Activated CD4-positive, CD25-positive, alpha-beta regulatory T cell treated with anti-CD3 and anti-CD28 coated beads, Interleukin-2, amount 50 U/mL, for 16 hours (primary cell): ENCODE measurements at places on chromosomes 13 and 19.

DNA sequence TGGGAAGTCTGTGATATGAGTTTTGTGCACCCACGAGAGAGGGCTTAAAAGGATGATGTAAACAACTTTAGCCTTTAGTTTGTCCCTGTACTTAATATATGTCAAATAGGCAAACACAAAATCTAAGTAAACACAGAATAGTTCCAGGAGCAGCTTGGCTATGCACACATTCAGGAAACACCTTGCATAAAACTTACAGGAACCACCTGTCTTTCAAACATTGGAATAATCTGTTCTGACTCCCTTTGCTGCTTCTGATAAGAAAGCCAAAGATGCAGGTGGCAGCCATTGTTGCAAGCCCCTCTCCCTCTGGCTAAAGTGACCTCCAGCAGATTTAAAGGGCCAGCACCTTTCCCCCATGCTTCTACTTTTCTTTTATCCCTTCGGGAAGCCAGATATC, 4.7 kb downstream of the EEF1AKMT1 start:
- DNase-seq = no peak

- DNase-seq = no peak
Observed at GRCh38 chr13:68715651-68716050, 1392.0 kb upstream of the ATXN8OS start.

DNA sequence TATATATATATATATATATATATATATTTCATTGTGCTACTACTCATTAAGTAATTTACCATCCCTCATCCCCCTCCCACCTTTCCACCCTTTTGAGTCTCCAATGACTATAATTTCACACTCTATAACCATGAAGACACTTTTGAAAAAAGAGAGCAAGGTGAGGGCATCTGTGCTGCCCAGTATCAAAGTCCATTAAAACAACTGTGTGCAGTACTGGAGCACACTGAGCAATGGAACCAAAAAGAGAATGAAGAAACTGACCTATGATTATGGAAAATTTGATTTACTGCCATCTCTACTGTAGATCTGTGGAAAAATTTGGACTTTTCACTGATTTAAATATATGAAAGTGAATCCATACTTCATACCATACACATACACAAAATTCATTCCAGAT, 217.9 kb downstream of the COL4A1 start:
- DNase-seq = no peak

- DNase-seq = no peak
Observed at GRCh38 chr13:49254007-49254406, 6.3 kb downstream of the CDADC1 start.

- no peak for DNase-seq
Observed at GRCh38 chr19:7965921-7966665, 22.6 kb upstream of the TIMM44 start.

DNA sequence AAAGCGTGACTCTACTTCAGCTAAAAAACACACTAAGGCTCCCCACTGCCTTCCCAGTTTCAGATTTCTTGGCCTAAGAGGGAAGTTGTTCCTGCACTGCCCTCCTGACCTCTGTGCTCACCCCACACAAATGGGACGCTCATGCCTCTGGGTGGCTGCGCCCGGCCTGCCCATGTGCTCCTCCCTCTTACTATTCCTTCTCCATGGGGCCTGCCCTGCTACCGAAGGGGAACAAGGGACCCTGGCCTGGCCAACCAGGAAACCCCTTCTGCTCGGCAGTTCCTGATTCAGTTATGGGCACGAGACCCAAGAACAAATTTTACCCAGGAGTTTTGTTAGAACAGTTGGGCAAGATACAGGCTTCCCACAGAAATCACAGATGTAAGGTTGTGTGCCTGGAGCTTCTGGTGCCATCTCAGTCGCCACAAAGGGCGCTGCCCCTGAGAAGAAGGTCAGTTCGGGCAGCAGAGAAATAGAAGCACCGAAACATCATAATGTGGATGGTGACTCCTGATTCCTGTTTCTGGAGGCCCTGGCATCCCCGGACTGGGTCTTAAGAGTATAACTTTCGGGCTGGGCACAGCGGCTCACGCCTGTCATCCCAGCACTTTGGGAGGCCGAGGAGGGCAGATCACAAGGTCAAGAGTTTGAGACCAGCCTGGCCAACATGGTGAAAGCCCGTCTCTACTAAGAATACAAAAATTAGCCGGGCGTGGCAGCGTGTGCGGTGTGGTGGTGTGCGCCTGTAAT, 5.4 kb upstream of the PLPP2 start:
- no peak for DNase-seq

DNA sequence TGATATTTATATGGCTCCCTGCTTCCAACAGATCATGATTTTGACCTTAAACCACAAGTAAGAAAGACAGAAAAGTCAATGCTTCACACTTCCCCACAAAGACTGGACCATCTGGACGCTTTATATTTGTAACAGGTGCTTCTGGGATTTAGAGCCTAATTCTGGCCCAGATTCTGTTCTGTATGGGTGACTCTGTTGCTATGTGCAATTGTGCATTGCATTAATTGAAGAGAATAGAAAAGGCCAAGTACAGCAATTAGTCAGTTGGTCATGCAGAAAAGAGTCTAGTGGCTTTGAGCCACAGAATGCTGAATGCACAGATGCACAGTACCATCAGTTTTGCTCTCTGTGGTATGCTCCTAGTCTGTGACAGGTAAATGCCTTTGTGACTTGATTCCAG, 657.4 kb upstream of the ATXN8OS start:
- no peak for DNase-seq

DNA sequence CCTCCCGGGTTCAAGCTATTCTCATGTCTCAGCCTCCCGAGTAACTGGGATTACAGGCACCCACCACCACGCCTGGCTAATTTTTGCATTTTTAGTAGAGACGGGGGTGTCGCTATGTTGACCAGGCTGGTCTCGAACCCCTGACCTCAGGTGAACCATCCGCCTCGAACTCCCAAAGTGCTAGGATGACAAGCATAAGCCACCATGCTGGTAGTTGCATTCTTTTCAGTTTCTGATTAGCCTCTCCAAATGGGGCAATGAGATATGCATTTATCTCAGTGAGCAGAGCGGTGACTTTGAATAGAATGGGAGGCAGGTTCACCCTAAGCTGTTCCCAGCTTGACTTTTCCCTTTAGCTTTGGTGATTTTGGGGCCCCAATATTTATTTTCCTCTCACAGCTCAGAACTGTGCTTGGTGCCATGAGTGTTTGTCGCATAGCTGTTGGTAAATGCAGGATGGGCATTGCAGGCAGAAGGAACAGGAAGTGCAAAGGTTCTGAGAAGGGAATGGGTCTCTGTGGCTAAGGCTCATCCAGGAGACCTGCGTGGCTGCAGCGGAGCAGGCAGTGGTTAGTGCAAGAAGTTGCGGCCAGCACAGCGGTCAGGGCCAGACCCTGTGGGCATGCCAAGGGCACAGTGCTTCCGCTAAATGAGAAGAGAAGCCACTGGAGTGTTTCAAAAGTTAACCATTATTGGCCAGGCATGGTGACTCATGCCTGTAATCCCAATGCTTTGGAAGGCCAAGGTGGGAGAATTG, 20.7 kb downstream of the LYPD3 start:
- DNase-seq = no peak

- DNase-seq = no peak
Observed at GRCh38 chr13:31221057-31221456, 21.3 kb downstream of the B3GLCT start.

GRCh38 chr13:24683838-24684599, 3.8 kb downstream of the ATP12A start:
- DNase-seq = peak; percentile 11

GRCh38 chr19:47653856-47654255, 44.9 kb downstream of the BICRA start:
- DNase-seq = no peak

DNA sequence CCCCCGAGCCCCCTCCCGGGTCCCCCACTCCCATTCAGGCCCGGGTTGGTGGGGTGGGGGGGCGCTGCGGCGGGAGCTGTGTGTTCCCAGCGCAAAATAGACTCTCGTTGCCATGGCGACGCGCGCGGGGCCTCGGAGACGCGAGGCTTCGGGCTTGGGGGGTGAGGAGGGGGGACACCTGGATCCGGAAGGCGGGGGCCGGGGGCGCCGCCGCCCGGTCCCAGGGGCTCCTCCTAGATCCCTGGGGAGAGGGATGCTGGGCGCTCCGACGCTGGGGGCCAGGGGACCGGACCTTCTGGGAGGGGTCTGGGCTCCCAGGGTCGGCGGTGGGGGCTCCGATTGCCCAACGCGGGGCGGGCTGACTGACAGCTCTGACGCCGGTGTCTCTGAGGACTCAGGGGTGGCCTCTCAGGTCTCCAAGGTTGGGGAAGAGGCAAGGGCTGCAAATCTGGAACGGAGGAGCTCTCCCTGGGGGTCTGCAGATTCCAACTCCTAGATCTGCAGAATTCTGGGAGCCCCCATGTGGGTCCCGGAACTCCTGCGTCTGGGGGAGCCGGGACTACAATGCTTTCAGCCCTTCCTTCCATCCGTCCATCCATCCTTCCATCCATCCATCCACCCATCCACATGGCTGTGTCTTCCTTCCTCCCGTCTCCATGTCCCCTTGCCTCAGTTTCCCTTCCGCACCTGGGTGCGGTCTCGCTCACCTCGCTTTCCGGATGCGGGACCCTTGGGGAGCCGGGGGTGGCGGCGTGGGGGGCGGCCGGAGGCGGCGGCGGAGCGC, 9.1 kb upstream of the SHISA7 start:
- DNase-seq = no peak

DNA sequence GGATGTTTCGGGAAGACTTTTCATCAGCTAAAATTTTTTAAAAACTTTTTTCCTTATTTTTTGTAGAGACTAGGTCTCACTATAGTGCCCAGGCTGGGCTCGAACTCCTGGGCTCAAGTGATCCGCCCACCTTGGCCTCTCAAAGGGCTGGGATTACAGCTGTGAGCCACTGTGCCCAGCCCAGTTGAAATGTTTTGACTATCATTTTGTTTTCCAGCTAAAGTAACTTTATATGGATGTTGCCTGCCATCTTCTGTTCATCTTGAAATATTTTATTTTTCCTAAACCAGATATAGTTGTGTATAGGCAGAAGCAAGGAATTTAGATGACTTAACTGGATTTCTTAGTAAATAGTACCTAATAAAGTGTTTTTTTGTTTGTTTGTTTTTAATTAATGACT, 7.0 kb downstream of the CAB39L start:
- no peak for DNase-seq

GRCh38 chr13:60790620-60791019, 393.6 kb downstream of the TDRD3 start:
- no peak for DNase-seq

DNA sequence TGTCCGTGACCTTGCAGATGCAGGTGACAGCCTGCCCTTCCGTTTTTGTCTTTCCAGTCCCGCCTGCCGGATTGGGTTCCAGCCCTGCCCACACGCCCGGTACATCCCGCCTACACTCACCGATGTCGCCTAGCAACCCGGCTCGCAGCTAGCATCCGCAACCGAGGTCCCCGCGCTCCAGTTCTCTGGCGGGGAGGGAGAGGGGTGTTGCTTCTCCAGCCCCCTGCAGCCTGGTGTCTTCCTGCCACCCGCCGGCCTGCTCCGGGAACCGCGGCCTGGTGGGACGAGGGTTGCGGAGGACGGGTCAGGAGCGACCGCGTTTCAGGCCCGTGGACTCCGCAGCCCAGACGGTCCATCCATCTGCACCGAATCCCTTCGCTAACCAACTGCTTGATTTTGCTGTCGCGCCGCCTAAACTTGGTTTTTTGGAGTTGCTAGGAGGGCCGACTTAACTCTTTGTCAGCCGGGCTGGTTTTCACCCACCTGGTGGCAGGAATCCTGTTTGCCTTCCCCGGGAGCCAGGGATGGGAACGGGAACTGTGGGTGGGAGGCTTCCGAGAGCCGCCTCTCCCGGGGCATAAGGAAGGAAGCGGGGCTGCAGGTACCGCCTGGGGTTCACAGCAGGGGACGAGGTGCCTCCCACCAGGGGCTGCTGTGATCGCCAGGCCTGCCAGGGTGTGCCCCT, 15.4 kb upstream of the MATK start:
- no peak for DNase-seq

DNA sequence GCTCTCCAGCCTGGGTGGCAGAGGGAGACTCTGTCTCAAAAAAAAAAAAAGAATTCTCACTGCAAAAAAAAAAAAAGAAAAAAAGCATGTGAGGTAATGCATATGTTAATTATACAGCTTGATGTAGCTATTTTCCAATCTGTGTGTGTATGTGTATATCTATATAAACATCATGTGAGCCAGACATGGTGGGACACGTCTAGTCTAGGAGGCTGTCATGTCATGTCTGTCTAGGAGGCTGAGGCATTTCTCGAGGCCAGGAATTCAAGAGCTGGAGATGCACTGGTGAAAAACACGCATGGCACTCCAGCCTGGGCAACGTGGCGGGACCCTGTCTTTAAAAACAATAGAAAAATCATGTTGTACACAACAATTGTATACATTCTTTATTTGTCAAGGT, 6.9 kb upstream of the SBK3 start:
- no peak for DNase-seq

DNA sequence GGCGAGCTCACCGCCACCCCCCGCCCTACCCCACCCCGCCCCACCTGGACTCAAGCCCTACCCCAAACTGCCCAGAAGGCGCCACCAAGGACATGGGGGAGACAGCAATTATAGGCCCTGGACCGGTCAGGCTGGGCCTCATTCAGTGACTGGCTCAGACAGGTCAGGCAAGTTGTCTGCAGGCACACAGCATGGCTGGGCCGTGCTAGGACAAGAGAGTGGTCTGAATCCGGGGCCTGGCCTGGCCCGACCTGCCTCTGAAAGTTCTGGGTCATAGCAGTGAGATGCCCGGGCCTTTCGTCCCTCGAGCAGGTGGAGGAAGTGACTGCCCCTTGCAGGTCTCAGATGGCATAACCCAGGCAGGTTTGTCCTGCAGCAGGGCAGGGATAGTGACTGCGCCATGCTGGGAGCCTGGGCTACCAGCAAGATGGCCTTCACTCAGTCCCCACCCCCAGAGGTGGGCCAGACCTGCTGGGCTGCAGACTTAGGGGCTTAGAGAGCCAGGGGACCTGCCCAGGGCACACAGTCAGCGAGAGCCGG, 21.0 kb downstream of the COMP start:
- DNase-seq = no peak

DNA sequence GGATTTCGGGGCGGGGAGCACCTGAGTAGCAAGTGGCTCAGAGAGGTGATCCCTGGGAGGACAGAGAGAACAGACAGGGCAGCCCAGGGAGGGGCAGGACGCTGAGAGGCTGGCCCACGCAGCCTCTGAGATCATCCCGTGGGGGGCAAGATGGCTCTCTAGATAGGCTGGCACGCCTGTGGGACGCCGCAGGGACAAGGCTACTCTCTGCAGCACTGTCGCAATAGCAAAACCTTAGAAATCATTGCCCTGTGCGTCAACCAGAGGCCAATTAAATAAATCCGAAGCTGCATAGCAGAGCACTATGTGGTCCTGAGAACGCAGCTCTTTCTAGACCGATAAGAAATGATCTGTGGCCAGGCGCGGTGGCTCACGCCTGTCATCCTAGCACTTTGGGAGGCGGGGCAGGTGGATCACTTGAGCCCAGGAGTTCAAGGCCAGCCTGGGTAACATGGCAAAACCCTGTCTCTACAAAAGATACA, 5.1 kb downstream of the PEX11G start:
- no peak for DNase-seq

- DNase-seq = no peak
Observed at GRCh38 chr19:11159598-11160439, 4.2 kb upstream of the SPC24 start.
